Stimulated activated CD4-positive, alpha-beta T cell treated with anti-CD3 and anti-CD28 coated beads, Interleukin-4, amount 100 ng/mL, for 24 hours (primary cell): ENCODE measurements at places on chromosomes 16 and 17.

DNA sequence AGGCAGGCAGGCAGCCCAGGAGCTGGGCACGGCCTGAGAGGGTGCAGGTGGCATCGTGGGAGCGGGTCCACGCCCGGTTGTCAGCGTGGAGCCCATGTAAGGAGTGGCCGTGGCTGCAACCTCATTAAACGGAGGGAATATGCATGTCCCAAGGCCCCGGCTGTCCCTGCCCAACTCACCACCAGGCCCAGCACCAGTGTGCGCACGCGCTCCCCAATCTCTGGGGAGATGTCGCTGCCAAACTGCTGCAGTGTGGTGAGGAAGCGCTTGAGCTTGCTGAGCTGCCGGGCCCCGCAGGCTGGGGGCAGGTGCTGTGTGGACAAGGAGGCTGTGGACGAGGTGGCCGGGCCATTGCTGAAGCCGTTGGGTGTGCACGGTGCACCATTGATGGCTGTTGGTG, 25.6 kb upstream of the PABPN1L start:
- DNase-seq = no peak

DNA sequence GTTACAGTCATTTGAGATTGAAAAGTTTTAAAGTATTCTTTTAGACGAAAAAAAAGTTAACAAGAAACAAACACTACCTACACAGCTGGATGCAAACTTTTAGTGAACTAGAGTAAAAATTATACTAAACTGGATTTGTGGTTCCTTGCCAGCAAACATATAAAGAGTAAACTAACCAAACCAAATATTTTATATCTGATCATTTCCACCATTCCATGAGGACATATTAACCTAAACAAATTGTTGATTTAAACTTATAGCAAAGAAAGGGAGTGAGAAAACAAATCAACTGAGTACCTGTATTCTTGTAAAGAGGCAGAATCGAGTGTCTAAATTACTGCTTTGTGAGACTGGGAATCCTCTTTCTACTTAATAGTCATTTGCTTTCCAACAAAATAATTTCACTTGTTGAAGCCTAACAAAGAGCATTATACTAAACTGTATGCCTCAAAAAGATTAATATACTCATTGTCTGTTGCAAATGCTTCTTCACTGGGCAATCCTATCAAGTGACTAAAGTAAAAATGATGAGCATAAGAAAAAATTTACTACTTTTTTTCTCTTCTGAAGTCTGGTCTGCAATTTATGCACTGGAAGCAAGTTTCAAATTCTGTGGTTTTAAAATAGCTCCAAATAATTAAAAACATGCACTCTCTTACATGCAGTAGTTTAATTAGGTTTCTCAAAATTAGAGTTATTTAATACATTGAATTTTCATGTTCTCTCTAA, 37.5 kb downstream of the AKAP10 start:
- DNase-seq = no peak

DNA sequence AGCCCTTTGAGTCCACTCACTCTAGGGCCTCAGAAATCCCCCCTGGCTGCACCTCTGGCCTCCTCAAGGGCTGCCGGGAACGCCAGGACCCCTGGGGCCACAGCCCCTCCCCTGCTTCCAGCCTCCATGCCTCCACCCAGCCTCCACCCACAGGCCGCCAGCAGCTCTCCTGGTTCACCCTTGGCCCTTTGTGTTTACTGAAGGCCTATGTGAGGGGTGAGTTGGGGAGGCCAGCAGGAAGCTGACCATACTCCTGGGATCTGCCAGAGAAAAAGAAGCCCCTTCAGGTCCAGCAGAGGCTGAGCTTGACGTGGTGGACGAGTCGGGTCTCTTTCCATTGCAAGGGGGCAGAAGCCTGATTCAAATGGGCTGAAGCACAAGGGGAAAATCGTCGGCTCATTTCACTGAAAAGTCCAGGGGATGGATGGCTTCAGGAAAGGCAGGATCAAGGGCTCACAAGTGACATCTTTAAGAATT, 18.3 kb upstream of the ATP2A3 start:
- DNase-seq = no peak

DNA sequence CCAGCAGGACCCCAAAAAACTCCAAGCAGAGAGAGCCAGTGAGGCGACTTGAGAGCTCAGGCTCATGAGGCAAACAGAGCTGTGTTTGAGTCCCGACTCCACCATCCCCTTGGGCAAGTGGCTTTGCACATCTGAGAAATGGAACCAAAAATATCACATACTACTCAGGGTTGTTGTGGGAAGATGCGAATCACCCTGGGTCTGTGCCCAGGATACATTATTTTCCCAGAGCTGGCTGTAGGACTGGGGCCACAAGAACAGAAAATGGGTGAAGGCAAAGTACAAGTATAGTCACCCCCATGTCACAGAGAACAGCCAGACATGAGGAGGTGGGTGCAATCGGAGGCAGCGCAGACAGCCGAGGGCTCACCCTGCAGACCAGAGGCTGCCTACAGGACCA, 127.3 kb downstream of the GAS7 start:
- DNase-seq = no peak

- DNase-seq = peak; percentile 77
Measured at GRCh38 chr17:67390646-67391361, 13.7 kb downstream of the PITPNC1 start.

- DNase-seq = no peak
Measured at GRCh38 chr17:72887917-72888316, 204.6 kb downstream of the SLC39A11 start.

- no peak for DNase-seq
Measured at GRCh38 chr17:17958982-17959381, 13.2 kb downstream of the TOM1L2 start.

GRCh38 chr17:74903034-74903433, 9.6 kb upstream of the FADS6 start:
- no peak for DNase-seq

DNA sequence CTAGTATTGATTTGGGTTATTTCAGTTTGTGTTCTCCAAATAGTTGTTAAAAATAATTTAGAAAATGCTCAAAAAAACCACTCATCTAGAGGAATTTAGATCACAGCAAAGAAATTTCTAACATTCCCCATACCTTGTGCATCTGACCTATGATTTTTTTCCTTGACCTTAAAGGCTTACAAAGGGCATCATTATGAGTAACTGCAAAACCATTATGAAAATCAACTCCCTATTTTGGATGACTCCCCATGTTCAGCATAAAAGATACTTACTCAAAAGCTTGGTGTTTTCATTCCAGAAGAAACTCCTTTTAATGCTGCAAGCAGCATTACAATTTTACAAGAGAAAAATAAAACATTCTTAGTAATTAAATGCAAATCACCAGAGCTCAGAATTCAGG, 83.2 kb downstream of the GRIN2A start:
- no peak for DNase-seq

DNA sequence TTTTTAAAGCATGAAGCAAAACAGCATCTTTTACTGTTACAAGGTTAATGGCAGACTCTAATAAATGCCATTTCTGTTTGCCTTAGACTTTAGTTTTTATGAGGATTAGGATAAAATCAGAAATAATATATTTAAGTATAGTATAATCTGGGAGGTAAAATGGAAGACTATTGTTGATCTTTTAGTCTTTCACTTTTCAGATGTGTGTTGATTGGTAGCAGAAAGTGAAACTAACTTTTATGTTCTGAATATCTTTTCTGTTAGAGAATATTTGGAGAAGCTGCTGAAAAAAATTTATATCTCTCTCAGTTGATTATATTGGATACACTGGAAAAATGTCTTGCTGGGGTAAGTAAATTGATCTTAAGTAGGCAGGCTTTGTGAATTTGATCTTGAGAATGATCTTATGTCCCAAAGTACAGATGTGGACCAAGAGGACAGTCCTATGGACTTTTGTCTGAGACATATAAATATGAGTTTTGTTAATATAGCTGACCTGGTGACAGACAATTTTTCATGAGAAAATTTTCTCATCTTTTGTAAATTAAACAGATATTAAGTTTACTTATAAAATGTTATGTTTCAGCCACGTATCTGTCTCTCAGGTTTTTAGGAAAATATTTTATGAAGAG, 64.1 kb downstream of the NF1 start:
- DNase-seq = no peak

- DNase-seq = no peak
Measured at GRCh38 chr16:81116285-81116684, 20.1 kb upstream of the GCSH start.

GRCh38 chr17:9228408-9229159, 207.3 kb downstream of the NTN1 start:
- DNase-seq = no peak

DNA sequence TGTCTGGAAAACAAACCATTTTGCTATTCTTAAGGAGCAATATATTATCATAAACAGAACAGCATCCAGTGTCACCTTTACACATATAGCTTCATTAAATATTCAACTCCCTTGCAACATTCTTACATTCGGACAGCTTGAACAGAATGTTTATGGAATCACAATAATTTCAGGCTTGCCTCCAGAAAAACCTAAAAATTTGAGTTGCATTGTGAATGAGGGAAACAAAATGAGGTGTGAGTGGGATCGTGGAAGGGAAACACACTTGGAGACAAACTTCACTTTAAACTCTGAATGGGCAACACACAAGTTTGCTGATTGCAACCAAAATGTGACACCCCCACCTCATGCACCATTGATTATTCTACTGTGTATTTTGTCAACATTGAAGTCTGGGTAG, 51.4 kb downstream of the TBC1D26 start:
- DNase-seq = no peak

DNA sequence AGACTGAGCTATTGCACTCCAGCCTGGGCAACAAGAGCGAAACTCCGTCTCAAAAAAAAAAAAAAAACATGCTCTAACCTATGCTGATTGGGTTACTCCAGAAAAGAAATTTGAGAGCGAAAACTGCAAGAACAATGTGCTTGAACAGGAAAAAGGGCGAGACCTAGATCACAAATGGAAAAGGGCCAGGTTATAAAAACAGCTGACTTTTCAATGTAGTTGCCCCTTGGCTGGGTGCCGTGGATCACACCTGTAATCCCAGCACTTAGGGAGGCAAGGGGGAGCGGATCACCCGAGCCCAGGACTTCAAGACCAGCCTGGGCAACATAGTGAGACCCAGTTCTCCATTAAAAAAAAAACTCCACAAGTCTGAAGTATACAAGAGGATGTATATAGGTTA, 48.8 kb downstream of the MRM3 start:
- no peak for DNase-seq

GRCh38 chr16:11291091-11291703, 10.1 kb upstream of the PRM1 start:
- DNase-seq = no peak

DNA sequence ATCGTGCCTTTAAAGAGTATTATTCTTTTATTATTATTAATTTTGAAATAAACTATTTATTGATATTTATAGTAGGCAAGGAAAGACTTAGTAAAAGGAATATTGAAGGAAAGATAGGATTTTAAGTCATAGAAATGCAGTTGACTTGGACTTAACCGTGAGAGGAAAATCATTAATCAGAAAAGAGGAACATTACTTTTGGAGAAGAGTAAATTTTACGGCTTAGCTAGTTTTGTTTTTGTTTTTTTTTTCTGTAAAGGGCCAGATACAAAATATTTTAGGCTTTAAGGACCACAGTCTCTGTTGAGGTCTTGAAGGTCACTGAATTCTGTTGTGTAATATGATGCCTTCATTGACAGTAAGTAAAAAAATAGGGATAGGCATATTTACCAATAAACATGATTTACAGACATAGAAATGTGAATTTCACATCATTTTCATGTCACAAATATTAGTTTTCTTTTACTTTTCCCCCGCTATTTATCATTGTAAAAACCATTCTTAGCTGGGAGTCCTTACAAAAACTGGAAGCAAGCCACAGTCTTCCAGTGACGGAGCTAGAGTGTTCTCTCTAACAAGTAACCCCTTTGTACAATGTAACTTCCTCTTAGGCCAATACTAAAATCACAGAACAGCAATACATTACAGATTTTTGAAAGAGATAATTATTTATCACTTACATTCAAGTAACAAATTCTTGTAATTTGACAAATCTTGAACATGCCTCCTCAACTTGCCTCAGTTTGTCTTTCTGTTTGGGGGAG, 2.3 kb upstream of the KCNJ16 start:
- DNase-seq = no peak

GRCh38 chr17:79917902-79918484, 78.8 kb upstream of the CBX4 start:
- DNase-seq = no peak

GRCh38 chr17:44187131-44187899, 543 bp downstream of the TMUB2 start:
- DNase-seq = no peak

GRCh38 chr17:66511135-66511534, 208.7 kb downstream of the PRKCA start:
- no peak for DNase-seq

GRCh38 chr16:56990407-56991286, 1.3 kb downstream of the NLRC5 start:
- peak; percentile 55 for DNase-seq

GRCh38 chr17:82060614-82061013, 5.0 kb downstream of the DUS1L start:
- no peak for DNase-seq

GRCh38 chr16:1494711-1495110, 1.6 kb downstream of the TELO2 start:
- DNase-seq = no peak

DNA sequence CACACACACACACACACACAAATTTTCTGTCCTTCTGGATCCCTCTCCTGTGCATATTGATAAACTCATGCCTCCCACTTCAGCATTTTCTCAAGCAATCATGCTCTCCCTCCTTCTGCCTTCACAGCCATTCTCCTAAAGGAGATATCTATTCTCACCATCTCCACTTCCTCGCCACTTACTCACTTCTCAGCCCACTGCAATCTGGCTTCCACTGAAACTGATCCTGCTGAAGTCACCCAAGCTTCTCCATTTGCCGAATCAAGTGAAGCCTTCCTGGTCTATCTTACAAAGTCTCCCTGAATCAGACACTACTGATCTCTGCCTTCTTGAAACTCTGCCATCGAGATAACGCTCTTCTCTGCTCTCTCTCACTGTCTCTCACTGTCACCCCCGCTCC, 54.0 kb upstream of the GNAO1 start:
- DNase-seq = no peak

GRCh38 chr17:81890447-81891302, 711 bp downstream of the ALYREF start:
- no peak for DNase-seq

DNA sequence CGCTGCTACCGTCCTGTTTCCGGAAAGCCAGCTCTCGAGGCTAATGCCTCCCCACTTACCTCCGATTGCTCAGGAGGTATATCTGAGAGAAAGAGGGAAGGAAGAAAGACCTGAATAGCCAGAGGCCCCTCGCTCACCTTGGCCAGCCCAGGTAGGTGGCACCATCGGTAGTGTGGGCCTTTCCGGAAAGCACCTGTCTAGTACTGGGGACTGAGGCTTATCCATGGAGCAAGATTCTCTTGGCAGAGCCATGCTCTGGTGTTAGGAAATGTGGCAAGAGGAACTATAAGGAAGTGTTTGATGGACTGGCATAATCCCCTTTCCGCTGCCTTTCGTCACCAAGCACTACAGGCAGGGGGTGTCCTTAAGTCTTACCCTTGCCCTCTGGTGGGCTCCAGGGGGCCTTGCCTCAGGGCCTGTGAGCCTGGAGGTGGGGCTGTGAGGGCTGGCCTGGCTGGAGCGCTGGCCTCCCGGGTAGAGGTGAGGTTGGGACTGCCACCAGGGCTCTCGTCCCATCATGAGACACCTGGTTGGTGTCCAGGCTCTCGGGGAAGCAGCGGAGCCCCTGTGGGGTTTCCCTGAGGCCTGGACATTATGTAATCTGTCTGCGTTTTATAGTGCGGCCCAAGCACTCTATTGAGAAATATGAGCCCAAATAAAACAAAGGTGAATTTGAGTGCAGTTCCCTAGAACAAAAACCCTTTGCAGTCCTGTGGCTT, 2.9 kb downstream of the CMIP start:
- no peak for DNase-seq

- no peak for DNase-seq
Measured at GRCh38 chr16:53091466-53092211, 36.8 kb downstream of the CHD9 start.

GRCh38 chr17:37696366-37696765, 48.5 kb downstream of the HNF1B start:
- no peak for DNase-seq
